ENCODE measurements at places on chromosomes 16 and 17. TPM values are rescaled to one million over a fixed set of nuclear protein-coding genes. Genes with fewer than 3 reads are reported as not detected.
A peak's percentile ranks its signal among the peaks of the same experiment; 100 is the strongest.

DNA sequence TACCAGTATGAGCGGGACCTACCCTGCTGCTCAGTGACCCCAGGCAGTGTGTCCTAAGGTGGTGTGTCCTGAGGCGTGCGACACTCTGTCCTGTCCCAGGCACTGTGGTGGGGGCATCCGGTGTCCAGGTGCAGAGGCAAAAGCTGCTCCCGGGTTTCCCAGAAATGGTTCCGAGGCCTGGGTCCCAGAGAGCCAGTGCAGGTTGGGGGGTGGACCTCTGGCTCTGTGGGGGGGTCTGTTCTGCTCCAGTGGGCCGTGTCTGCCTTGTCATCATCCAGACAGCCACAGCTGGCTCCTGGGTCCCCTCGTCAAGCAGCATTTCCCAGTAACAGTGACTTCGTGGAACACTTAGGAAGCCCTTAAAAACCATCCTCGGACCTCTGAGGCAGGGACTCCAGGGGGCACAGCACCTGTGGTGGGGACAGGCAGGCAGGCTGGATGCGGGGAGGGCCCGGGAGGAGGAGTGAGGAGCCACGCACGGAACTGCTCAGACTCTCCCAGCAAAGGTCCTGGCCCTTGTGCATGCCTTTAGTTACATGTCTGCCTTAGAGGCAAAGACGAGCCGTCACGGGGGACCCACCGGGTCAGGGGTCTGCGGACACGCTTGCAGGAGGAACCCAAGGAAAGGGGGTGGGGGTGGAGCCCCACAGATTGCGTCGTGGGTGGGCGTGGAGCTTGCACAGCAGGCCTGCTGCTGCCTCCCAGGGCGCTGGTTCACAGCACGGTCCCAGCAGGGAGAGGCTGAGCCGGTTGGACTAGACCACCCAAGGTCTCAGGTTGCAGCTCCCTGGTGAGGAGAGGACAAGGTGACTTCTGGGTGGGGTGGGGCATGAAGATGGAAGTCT, 5.6 kb downstream of the SLC16A3 start:
- no peak for DNase-seq

DNA sequence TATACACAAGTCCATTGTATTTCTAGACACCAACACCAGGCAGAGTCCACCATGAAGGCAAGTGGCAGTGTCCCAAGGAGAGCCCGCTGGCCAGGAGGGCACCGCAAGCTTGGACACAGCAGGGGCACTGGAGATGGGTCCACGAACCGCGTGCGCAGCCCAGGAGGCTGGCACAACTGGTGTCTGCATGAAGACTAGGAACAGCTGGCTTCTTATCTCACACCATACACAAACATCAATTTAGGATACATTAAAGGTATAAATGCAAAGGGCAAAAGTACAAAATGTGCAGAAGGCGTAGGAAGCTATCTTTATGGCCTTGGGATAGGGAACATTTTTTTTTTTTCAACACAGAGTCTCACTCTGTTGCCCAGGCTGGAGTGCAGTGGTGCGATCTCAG, 52.4 kb downstream of the ANKRD11 start:
- DNase-seq: no peak

DNA sequence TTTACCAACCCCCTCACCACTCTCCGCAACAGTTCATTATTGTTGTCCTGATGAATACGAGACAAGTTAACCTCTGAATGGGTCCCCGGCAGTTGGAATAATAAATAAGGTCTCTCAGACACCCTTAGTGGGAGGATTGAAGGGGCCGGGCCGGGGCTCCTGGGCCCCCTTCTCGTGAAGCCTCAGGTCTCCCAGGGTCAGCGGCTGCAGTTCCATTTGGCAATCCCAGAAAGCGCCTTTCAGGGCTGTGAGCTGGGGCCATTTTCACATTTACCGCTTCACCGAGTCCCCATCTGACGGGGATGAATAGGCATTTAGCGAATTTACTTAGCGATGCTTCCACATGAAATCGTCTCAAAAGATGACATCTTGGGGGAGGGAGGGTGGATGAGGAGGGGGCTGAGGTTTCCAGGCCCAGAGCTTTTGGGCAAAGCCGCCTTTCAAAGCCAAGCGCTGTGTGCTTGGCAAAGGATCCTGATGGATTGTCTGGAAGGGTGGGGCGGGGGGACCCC, 309.8 kb downstream of the XYLT1 start:
- DNase-seq: no peak

DNA sequence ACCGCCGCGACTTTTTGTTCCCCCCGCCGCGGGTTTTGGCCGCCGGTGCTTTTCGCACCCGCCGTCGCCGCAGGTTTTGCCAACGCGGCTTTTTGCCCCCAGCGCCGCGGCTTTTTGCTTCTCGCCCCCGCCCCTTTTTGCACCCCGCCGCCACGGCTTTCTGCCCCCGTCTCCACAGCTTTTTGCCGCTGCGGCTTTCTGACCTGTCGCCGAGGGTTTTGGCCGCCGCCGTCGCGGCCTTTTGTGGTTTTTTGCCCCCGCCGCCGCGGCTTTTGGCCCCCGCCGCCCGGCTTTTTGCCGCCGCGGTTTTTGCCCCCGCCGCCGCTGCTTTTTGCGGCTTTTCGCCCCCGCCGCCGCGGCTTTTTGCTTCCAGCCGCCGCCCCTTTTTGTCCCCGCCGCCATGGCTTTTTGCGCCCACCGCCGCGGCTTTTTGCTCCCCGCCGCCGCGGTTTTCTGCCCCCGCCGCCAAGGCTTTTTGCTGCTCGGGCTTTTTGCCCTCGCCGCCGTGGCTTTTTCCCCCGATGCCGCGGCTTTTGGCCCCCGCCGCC, 151.1 kb downstream of the KCNJ18 start:
- no peak for DNase-seq

PIMREG gene
- total RNA-seq: 8.0 TPM

- no peak for DNase-seq
Measured at GRCh38 chr16:4182581-4183236, 59.2 kb downstream of the SRL start.

DNA sequence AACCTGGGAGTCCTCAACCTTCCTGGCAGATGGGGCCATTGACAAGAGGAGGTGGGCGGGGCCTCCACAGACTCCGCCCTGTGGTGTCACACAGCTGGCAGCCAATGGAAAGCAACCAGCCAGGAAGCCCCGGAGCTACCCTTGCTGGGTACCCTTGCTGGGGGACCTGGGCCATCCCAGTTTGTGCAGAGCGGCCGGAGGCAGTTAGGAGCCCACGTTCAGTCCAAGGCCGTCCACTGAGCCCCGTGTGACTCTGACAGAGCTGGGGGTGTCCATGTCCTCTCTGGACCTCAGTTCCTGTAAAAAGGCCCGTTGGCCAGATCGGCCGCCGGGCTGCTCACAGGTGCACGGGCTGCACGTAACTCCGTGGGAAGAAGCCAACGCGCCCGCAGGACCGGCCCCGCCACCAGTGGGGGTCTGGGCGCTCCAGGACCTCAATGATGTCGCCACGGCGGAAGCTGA, 17.1 kb upstream of the FAM83G start:
- no peak for DNase-seq

DNA sequence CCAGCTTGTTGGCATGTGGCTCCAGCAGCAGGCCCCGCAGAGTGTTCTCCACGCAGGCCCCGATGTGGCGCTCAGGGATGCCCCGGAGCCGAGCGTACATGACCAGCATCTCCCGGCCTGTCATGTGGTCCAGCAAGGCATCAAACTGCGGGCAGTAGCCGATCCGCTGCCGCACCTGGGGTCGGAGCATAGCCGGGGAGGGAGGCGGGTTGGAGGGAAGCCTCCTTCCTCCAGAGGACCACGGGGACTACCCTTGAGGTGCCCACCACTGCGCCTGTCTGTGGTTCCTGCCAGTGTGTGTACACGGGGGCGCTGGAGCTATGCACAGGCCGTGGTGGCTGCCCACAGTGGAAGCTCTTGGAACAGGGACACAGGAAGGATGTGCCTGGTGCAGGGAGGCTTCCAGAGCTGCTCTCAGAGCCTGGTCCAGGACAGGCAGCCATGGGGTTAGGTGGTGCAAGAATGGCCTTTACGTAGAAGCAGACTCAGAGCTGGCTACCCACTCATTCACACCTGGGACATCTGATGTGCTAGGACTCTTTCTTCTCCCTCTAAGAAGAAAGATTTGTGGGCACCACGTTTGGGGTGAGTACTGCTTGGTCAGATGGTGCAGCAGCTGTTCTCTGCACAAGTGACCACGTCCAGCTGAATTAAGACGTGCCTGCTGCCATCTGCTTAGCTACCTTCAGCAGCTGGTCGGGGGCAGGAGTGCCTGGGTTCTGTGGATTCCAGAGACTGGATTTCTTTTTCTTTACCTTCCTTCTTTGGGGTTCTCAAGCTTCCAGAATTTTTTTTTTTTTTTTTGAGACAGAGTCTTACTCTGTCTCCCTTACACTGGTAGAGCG, 11.3 kb upstream of the RNPS1 start:
- no peak for DNase-seq

DNA sequence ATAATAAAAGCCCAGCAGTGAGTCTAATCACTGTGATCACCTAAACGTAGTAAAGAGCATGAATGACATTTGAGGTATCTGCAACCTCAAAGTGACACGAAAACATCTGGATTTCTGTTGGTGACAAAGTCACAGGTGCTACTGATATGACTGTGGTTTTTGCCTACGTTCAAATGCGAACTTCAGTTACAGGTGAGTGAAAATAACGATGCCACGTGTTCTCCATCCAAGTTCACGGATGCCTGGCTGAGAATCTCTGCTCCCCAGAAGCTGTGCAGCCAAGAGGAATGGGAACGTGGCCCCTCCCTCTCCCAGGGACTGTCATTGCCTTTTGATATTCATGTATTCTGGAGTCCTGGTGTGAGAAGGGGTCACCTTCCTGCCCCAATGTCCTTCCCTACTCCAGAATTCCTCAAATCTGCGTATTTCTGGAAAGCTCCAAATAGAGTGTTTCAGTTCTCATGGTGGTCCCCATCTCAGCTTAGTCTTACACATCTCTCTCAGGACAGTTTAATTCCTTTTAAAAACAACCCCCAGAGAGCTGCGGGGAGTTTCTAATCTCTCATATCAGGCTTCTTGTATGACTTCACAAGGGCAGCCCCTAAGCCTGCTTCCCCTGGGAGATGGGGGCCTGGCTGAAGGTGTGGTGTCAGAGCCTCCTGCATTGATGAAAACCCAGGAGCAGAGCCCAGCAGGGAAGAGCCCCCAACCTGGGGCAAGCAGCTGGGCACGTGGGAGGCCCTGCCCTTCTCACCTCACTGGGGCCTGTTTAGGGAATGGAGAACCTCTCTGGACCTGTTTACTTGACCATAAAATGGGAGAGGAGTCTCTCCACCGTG, 25.8 kb downstream of the PIK3R5 start:
- DNase-seq: no peak

- DNase-seq: no peak
Measured at GRCh38 chr16:50416388-50416787, 47.6 kb upstream of the BRD7 start.

- DNase-seq: no peak
Measured at GRCh38 chr16:68658341-68658973, 13.3 kb downstream of the CDH3 start.

NUPR1 gene
- 124 TPM for total RNA-seq

- DNase-seq: no peak
Measured at GRCh38 chr16:291539-291938, 8.6 kb downstream of the PDIA2 start.

- no peak for DNase-seq
Measured at GRCh38 chr17:31654936-31655335, 204.1 kb downstream of the COPRS start.

DNA sequence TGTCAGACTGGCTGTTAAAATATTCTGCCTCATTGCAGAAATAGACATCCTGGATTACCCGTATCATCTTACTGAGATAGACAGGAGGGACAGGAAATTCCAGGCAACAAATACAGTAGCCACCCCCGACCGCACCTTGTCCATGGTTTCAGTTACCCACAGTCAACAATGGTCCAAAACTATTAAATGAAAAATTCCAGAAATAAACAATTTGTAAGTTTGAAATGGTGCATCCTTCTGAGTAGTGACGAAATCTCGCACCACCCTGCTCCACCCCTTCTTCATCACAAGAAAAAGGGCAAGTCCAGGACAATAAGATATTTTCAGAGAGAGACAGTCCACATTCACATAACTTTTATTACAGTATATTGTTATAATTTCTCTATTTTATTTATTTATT, 23.6 kb upstream of the PRSS54 start:
- no peak for DNase-seq

DNA sequence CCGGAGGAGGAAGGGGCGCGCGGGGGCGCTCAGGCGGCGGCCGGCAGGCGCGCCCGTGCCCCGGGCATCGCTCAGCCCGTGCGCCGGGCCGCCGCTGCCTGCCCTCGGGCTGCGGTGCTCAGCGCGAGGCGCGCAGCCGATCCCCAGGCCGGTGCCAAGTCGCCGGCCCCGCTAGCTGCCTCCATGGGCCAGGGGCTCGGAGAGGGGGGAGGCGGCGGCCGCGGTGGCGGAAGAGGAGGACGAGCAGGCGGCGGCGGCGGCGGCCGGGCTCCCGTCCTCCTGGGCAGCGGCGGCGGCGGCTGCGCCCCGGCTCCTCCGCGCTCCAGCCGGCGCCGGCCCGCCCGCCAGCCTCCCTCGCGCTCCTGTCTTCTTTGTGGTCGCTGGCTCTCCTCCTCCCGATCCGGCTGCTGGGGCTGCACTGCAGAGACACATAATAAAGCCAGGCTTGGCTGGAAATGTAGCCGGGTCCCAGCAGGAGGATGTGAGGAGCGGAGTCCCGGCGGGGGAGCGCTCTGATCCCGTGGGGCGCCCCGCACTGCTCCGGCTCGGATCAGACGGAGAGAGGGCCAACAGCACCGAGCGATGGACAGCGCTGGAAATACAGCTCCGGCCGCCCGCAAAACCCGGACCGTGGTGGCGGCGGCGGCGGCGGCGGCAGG, 889 bp upstream of the ZNF423 start:
- DNase-seq: peak; percentile 92

CLEC18B gene
- total RNA-seq: not detected

FNDC8 gene
- total RNA-seq: not detected

DNA sequence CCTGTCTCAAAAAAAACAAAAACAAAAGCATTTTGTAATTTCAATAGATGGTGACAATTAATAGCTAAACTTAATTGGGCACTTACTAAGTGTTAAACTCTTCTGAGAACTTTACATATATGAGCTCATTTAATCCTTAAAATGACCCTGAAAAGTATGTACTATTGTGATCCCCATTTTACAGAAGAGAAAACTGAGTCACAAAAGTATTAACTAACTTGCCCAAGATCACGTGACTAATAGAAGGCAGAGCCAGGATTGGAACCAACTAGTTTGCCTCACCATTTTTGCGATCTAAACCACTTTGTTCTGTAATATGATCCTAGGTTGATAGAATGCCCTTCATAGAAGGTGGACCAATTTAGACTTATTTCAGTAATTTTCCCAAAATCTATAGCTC, 26.2 kb downstream of the VMP1 start:
- no peak for DNase-seq

DNA sequence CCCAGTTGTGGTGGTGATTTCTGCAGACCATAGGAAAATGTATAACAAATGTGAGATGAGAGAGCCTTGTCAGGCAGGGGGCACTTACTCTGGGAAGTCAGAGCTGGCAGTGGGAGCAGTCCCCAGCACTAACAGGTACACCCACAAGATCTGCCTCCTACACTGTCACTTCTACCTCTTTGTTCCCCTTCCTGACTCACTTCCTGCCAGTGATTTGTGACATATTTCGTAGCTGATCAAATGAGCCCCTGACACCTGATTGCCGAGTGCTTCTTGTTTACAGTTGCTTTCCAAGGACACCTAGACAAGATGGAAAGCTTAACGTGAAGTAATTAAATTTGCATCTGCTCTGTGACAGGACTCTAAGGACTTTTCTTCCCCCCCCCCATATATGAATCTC, 40.5 kb downstream of the FTO start:
- DNase-seq: no peak

RASD1 gene
- 1.2 TPM for total RNA-seq

MYH8 gene
- not detected for total RNA-seq

TAF15 gene
- total RNA-seq: 157 TPM

- DNase-seq: no peak
Measured at GRCh38 chr16:80063031-80063712, 462.6 kb upstream of the MAF start.

KRTAP4-1 gene
- not detected for total RNA-seq

Data from osteocyte (in vitro differentiated cells).